ENCODE measurements at places on chromosomes 2 and 18.

DNA sequence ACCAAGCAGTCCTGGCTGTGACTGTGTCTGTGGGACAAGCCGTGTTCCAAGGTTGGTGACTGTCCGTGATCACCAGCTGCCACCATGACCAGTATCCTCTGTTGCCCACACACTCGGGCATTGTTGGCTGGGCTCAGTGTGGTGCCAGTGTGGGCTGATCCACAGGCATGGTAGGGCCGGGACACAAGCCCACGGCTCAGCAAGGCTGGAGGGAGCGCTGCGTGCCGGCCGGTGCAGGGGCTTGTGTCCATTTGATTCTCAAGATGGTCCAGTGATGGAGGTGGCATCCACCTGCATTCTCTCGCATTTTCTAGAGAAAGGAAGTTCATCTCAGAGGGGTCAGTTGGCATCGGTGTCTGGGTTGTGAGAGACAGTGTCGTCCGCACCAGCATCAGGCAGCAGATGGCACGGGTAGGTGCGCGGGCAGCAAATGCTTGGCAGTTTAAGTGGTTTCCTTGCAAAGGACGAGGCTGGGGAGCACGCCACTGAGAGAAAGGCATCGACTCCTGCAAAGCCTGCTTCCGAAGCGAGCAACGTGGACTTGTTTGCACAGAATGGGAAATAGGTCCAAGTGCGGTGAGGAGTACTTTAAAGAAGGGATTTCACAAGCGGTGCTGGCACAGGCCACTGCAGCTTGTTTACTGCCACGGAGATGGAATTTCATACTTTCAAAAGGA, 20.9 kb downstream of the TWIST2 start:
- DNase-seq, result peak; percentile 74

DNA sequence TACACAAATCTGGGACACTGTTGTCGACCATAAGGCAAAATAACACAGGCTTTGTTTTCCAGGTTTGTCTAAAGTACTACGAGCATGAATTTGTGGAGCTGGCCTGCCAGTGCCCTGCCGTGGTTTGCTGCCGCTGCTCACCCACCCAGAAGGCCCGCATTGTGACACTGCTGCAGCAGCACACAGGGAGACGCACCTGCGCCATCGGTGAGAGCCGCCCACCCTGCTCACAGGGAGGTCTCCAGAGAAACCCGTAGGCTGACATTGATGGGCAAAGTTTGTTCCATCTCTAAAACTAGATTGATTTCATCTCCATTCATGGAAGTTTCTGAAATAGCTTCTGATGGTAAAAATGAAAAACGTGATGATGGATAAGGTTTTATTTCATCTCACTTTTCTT, 50.4 kb upstream of the NFATC1 start:
- DNase-seq, result no peak

- peak; percentile 17 for DNase-seq
Observed at GRCh38 chr2:33589444-33589843, 9.7 kb downstream of the FAM98A start.

- no peak for DNase-seq
Observed at GRCh38 chr2:15287447-15288184, 273.5 kb downstream of the NBAS start.

DNA sequence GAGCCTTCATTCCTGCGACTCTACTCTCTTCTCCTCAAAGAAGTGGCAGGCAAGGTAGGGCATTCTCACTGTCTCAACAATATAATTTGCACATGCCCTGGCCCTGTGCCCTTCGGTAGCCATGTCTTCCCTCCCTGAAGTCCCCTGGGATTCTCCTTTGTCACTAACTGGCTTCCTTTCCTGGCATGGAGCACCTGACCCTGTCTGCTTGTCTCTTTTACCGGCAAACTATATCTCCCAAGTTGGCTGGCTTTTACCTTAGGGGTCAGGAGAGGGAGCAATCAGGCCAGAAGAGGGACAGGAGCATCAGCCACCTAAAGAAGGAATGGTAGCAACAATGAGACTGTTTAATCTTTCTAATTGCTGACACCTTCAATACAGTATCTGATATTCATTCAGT, 51.9 kb upstream of the RMDN2 start:
- no peak for DNase-seq

DNA sequence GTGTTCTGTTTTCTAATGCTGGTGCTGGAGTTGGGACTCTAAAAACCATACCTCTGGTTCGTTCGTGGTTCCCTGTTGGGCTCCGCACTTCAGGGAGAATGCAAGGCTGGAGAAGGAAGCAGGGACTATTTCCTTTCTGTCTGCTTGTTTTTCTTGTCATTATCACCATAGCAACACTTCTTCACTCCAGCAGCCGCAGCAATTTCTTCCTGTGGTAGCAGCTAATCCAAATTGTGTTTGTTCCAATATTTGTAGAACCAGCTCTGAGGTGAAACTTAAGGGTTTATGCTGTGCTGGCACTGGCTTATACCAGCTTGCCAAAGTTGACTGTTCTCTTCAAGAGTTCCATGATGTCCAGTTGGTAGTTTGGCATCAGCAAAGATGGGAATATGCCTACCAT, 301.4 kb upstream of the SYT4 start:
- DNase-seq, result peak; percentile 4
